ENCODE measurements at places on chromosomes 1 and 21. TPM values are rescaled to one million over a fixed set of nuclear protein-coding genes. Genes with fewer than 3 reads are reported as not detected.

DPH2 gene
- total RNA-seq = 26.0 TPM

DDX20 gene
- total RNA-seq = 7.4 TPM

TUFT1 gene
- 13.6 TPM for total RNA-seq

PROK1 gene
- 0.40 TPM for total RNA-seq

CATSPERE gene
- 0.63 TPM for total RNA-seq

GBP4 gene
- 15.2 TPM for total RNA-seq

OPTC gene
- not detected for total RNA-seq

LPAR3 gene
- total RNA-seq = 14.7 TPM

TRABD2B gene
- total RNA-seq = 1.0 TPM

FCGR3B gene
- 3.3 TPM for total RNA-seq

REG4 gene
- total RNA-seq = not detected

ZNHIT6 gene
- total RNA-seq = 7.1 TPM

APOBEC4 gene
- not detected for total RNA-seq

LAX1 gene
- total RNA-seq = 1.7 TPM

OR6K6 gene
- total RNA-seq = not detected

KCND3 gene
- total RNA-seq = 17.4 TPM

PIP5K1A gene
- 28.1 TPM for total RNA-seq

GUCA2A gene
- total RNA-seq = not detected

TSPAN1 gene
- total RNA-seq = 0.98 TPM

FAM72D gene
- total RNA-seq = 0.20 TPM

TMEM269 gene
- 0.19 TPM for total RNA-seq

NMNAT2 gene
- total RNA-seq = 3.1 TPM

LIN28A gene
- total RNA-seq = not detected

KIAA0040 gene
- 17.8 TPM for total RNA-seq

HAPLN2 gene
- total RNA-seq = 0.72 TPM

GPATCH4 gene
- total RNA-seq = 15.5 TPM

SERPINC1 gene
- not detected for total RNA-seq

TLR5 gene
- total RNA-seq = 8.2 TPM

AKR7A3 gene
- total RNA-seq = 0.19 TPM

RPS8 gene
- 576 TPM for total RNA-seq

AUNIP gene
- not detected for total RNA-seq

SHISA4 gene
- total RNA-seq = 66.5 TPM

TP73 gene
- not detected for total RNA-seq

CADM3 gene
- total RNA-seq = 14.3 TPM
